Trophoblast cell (in vitro differentiated cells and primary cell): ENCODE measurements at places on chromosomes 6 and 20.

- no peak for DNase-seq
Measured at GRCh38 chr20:6623989-6624388, 143.5 kb upstream of the BMP2 start.

DNA sequence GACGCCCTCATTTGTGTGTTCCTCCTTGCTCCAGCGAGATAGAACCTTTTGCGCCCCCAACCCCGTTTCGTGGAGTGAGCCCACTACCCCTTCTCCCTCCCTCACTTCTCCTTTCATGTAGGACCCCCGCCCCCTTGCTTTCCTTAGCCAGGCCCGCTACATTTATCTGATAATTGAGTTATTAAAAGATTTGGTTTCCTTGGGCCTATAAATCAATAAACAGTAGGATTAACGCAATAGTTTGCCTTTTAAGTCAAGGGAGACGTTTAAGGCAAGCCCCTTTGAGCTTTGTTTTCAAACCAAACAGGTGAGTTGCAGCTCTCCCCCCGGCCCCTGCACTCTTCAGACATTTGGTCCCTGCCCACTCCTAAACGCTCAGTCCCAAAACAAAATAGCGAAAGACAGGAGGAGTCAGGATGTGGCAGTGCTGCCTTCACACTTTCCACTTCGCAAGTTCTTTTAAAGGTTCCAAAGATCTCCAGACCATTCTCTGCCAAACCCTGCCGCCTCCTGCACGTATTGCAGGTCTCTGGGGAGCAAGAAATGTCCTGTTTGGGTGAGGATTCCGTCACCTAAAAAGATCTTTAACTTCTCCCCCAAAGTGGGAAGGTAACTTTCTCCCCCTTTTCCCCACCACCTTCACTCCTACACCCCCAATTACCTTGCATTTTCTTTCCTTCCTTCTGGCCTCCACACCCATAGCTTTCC, 27.6 kb downstream of the TFAP2B start:
- DNase-seq: no peak

GRCh38 chr20:1306316-1307135, 22.4 kb downstream of the SDCBP2 start:
- no peak for DNase-seq

DNA sequence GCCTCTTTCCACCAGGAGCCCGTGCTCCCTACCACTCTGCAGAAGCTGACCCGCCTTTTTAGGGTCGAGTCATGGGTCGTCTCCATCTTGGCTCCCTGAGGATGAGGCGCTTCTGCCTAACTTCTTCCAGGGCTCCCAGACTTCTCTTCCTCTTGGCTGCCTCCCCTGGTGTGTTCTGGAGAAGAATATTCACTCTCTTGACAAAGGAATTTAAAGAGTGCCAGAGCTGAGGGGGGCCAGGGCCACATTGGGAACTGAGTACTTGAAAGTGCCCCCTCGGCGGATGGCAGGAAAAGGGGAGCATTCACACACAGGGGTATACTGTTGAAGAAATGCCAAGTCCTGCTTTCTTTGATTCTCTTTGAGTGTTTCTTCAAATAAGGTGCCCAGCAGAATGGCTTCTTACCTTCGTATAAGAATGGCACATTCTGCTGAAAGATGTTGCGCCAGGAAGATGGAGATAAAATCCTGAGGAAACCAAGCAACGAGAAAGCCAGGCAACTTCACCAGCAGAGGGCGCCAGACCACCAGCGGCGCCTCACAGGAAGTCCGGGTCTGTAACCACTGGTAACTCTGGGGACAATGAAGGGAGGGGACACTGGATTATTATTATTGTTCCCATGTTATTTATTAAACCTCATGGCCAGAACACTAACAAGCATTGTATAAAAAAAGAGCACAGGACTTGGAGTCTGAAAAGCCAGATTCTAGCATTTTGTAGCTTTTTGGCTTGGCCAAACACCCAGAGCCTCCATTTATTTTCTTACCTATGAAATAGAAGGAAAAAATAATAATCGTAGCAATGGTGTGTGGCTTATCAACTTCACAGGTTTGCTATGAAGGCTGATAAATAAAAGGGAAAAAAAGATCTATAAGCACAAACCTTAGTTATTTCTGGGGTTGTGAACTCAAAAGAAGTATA, 176.7 kb downstream of the HACE1 start:
- peak; percentile 52 for DNase-seq

GRCh38 chr6:54191461-54191860, 80.2 kb downstream of the MLIP start:
- peak; percentile 25 for DNase-seq

- peak; percentile 51 for DNase-seq
Measured at GRCh38 chr20:56689852-56690485, 60.9 kb downstream of the TFAP2C start.

DNA sequence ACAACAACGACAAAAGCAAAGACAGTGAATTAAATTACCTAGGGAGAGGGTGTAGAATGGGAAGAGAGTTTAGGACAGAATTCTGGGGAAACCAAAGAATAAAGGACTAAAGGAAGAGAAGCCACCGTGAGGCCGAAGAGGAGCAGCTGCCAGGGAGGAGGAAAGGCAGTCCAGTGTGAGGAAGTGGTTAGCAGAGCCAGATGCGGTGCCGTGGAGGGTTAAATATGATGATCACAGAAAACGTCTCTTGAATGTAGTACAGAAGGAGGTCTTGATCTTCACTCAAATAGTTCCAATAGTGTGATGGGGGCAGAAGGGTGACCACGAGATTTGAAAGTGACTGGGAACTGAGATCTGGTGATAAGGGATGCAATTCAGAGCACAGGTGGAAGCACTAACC, 67.7 kb downstream of the TMEM244 start:
- no peak for DNase-seq

GRCh38 chr6:25446830-25447569, 167.8 kb downstream of the CARMIL1 start:
- DNase-seq: no peak

DNA sequence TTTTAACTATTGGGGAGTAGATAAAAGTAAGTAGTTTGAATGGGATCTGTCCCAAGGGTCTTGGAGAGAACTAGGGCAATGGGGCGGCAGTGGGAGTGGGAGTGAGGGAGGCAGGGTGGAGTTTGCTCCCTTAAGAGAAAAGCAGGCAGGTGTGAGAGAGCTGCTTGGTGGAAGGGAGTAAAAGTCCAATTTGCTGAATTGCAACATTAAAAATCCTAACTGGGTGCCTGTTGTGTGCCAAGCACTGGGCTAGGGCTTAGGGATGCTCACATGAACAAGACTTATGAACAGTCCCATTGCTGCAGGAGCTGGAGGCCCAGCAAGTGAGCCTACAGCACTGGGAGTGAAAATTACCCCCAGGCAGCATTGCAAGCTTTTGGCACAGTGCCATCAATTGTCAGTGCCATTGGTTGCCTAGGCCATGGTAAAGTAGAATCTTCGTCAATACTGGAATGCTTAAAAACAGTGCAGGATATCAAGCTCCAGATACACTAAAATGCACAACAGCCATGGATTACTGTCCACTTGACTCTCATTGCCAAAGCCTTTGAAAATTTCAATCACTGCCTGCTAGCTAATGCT, 277.7 kb upstream of the JARID2 start:
- DNase-seq: no peak

- DNase-seq: no peak
Measured at GRCh38 chr6:108697561-108698161, 136.9 kb downstream of the FOXO3 start.

DNA sequence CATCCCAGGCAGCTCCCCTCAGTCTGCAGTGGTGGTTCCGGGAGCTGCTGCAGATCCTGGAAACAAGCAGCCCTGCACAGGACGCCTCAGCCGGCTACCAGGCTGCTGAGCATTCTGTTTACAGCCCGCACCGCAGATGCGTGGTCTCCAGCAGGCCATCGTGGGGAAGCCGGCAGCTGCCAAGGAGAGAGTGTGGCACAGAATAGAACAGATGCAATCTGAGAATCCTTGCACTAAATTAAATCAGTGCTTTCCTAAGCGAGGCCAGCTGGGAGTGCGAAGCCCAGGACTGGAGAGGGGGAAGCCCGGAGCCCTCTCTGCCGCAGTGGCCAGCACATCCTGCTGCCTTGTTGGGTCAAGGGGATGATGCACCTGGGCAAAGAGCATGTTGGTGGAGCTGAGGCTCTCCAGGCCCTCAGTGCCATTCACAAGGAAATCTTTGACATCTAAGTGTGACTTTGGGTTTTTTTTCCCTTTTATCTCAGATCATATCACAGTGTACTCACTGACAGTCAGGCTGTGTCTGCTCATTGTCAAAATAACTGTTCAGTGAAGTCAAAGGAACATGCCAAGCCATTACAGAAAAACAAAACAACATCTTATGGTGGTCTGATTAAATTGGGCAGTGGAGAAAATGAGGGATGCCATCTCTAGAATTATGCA, 118.1 kb downstream of the SYNDIG1 start:
- no peak for DNase-seq

DNA sequence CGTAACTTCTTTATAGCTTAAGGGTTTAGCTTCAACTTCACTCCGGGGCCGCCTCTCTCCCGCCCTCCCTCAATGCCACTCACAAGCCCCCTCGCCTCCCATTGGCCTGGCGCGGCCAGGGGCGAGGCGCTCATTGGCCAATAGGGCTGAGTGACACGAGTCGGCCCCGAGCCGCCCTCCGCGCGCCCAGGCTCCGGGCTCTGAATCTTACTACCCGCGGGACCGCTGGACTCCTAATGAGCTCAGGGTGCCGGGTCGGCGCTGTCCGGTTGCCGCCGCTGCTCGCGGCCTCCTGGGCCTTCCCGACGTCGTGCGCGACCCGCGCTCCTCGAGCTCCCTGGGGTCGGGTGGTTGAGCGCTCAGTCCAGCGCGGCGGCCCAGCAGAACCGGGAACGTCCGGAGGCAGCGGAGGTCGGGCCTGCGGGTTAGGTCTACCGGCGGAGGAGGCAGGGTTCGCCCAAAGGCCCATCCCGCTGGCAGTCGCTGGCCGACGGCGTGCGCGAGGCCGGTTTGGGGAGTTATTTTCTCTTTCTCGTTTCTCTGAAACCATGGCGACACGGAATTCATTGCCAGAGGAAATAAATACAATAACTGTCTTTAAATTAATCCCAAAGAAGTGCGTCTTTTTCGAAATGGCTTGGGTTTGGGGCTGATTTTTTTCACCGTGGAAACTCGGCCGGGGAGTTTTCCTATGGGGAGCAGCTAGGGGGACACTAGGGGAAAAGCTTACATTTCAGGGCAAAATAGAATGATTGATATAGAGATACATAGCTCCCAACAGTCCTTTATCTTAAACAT, at the start of gene SIM1:
Gene SIM1, minus strand, starts transcription at position 19 of the 798 bp plus-strand sequence. CDS start 1,453 bp downstream, outside the sequence.
- DNase-seq: peak; percentile 95

DNA sequence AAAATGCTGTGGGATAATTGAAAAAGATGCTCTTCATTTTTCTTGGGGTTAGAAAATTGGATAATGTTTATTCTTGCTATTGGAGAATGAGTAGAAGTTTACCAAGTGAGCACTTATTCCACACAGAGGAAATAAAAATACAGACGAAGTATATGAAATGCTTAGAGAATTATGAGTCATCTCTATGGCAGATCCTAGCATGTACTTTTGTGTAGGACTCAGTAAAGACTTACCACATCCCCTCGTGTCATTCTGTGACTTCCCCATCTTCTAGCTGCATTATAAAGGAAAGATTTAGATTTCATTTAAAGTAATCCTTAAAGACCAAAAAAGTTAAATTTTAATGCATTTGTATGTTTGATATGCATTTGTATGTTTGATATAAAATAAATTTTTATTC, 685.6 kb downstream of the TBC1D32 start:
- no peak for DNase-seq

GRCh38 chr6:35906499-35906846, 14.4 kb downstream of the SRPK1 start:
- no peak for DNase-seq

DNA sequence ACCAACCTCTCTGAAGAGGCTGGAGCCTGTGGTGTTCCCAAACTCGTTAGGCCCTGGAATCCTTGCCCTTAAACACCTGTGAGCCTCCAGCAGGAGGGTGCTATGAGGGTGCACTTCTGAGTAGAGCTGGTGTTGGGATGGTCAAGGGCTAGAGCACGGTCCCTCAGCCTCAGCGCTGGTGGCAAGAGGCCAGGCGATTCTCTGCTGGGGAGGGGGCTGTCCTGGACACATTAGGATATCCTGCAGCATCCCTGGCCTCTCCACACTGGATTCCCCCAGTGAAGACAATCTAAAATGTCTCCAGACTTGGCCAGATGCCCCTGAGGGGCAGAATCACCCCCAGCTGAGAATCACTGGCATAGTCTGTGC, 157.8 kb downstream of the SYCP2 start:
- DNase-seq: no peak

GRCh38 chr6:148501178-148501590, 158.5 kb downstream of the SASH1 start:
- DNase-seq: peak; percentile 38

DNA sequence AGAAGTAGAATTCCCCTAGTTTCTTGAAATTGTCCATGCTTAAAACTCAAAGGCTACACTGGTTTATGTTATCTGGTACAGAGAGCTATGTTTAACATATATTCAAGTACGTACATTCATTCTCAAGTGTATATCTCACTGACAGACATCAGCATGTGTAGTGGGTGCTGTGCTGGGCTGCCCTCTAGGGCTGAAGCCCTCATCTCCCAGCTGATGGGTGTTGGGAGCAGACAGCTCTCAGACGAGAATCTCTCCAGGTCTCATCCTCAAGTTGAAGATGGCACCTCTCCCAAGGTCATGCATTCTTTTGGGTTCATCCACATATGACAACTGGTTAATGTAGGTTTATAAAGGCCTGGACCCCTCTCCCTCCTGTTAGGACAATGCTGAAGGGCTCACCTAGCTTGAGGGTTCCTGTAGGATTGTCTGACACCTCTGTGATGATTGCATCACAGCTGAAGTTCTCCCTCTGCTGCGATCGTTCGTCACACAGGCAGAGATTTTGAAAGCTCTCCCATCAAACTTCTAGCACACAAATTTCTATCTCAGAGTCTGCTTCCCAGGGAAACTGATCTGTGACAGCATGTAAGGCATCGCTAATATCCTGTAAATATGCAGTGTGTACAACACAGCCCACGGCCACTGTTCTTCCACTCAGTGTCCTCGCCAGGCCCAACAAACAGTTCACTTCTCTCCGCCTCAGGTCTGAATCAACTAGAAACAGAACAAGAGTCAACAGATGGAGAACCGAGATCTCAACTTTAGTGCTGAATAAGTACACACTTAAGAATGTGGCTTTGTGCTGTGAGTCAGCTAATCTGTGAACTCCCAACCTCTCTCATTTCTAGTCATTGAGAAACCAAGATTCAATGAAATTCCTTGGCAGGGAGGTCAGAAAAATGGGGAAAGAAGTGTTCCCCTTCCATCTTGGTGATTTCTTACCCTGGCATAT, 43.2 kb downstream of the PREP start:
- peak; percentile 56 for DNase-seq
